ENCODE measurements at places on chromosomes 7 and 10. TPM values are rescaled to one million over a fixed set of nuclear protein-coding genes. Genes with fewer than 3 reads are reported as not detected.
A peak's percentile ranks its signal among the peaks of the same experiment; 100 is the strongest.

The MBLAC1 gene
- 1.6 TPM for total RNA-seq

The TMEM196 gene
- not detected for total RNA-seq

DNA sequence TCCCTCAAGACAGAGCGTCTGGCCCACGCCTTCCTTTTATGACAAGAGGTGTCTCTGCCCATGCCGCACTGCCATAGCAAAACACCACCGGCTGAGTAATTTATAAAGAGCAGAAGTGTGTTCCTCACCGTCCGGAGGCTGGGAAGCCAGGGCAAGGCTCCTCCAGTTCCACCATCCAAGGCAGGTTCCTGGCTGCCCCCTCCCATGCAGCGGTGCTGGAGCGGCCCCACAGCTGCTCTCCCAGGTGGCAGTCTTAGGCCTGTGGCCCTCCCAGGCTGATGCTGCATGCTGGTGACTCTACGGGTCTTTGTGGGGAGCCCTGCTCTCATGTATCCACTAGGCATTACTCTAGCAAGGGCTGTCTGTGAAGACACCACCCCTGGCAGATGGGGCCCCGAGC is 113.1 kb downstream of the TCERG1L start:
- no peak for DNase-seq

- no peak for DNase-seq
Measured at GRCh38 chr7:144534655-144535395, 131.3 kb upstream of the NOBOX start.

DNA sequence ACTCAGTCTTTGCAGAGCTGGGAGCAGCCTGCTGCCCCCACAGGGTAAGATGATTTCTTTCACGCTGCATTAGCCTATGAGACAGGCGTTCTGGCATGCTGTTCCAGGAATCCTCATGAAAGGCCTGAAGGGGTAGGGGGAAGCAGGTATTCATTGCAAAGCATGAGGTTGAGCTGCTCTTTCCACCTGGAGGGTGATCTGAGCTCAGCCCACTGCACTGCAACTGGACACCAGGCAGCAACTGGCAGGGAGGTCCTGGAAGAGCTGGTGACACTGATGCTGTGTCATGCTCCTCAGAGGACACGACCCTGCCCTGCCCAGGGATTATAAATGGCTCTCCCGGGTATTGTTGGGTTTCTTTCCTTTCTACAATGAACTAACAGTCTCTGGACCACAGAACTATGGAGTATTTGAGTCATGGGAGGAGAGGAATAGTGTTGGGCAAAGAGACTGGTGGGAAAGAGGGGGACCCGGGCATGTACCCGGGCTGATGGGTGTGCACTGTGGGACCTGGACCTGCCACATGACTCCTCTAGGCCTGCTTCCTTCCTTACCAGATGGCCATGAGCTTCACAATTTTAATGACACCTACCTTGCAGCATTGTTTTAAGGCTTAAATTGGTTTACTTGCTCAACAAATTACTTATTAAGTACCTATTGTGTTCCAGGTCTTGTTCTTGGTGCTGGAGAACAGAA is 24.3 kb downstream of the SLC25A28 start:
- no peak for DNase-seq

DNA sequence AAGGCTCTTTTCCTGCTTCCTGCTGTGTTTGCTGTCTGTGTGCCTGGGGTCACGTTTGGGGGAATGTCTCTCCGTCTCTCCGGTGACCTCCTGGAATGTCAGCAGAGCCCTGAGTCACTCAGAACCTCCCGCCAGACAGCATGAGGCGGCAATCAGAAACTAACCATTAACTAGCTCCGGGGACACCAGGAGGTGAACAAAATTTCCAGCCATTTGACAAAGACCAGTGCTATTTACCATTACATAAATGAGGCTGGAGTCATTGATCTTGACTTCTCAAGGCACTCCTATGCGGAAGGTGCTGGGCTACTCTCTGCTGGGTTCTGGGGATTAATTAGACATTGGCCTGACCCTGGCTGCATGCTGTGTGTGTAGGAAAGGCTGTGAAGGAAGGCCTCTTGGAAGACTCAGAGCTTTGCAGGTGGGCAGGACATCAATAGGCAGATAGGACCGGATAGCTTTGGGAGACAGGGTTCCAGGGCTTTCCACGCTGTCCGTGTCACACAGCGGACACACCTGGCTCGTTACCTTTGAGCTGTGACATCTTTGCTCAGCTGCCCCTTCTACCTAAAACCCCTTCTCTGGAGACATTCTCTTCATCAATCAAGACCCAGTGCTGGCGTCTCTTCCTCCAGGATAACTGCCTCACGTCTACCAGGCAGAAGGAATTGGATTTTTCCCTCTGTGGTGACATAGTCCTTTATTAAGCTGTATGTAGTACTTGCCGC is 77.0 kb downstream of the PFKFB3 start:
- DNase-seq: peak; percentile 95

DNA sequence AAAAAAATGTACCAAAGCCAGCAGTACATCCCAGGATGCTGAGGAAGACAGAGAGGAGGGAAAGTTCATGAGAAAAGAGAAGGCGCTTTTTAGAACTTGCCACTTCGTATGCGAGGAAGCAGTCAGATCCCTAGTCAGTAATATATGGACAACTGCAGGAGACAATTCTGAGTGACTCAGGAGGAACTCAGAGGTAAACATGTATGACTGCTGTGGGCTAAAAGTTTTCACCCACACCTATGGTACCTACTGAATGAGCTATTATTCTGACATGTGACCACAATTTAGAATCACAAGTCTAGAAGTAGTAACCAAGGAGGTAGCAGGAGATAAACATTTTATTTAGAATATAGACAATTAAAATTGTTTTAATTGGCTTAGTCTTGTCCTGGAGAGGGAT is 126.5 kb downstream of the ICA1 start:
- DNase-seq: no peak

GRCh38 chr7:128863433-128863989 is 855 bp downstream of the ATP6V1F start:
- DNase-seq: peak; percentile 66

DNA sequence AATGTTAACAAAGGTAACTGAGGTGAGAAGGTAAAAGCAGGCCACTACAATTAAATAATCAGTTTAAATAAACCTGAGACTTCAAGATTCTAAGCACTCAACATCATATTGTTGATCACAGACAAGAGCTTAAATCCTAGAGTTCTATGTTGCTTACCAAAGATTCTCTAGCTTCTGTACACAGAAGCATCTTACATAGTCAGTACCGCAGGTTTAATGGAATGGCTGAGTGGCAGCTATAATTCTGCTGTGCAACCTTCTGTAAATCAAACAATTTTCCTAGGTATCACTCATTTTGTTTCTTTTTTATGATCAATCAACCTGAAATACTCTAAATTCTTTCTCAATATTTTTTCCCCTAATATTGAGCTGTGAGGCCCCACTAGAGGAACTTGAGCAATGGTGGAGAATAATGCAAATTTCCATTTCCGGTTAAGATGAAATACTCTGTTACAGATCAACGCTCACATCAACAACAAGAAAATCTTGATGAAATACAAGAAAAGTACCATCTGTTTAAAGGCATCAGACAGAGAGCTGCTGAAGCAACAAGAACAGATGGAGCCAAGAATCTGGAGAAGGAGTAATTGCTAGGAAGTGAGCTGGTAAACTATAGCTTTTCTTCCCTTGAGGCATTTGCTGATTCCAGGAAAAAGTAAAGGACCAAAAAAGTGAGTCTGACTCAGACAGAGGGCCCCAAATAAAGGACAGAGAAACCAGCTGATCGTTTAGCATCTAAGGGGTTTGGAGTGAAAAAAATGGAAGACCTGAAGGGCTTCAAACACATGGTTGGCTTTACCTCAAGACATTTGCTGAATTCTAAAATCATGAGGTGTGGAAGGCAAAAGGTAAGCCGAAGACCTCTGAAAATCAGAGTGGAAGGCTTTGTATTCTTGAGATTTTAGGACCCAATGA is 22.6 kb downstream of the PNPLA8 start:
- DNase-seq: peak; percentile 68

DNA sequence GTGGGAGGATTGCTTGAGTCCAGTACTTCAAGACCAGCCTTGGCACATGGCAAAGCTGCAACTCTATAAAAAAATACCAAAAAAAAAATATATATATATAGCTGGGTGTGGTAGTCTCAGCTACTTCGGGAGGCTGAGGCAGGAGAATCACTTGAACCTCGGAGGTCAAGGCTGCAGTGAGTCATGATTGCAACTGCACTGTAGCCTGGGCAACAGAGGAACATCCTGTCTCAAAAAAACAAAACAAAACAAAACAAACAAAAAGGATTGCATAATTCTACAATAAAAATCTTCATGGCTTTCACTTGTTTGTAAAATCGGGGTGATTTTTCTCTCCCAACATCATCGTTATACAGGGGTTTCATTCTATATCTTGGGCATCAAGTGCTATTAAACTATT is 35.1 kb downstream of the GUSB start:
- peak; percentile 39 for DNase-seq

GRCh38 chr7:90404777-90405176 is 1.5 kb downstream of the CLDN12 start:
- peak; percentile 11 for DNase-seq

DNA sequence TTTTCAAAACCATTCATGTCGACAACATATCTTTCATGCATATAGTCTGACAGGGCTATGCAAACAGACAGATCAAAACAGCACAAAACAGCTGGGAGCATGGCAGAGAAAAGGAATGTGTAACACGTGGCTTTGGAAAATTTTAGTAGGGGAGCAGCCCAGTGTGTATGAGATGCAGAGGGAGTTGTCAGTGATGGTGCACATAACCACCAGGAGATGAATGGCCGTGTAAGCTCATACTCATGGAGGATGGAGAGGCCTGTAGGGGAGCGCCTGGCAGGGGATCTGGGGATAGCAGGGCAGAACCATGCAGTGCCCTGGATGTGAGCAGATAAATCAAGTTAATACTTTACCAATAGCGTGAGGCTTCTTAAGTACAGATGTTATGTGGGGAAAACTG is 45.7 kb downstream of the RHOBTB1 start:
- DNase-seq: no peak

DNA sequence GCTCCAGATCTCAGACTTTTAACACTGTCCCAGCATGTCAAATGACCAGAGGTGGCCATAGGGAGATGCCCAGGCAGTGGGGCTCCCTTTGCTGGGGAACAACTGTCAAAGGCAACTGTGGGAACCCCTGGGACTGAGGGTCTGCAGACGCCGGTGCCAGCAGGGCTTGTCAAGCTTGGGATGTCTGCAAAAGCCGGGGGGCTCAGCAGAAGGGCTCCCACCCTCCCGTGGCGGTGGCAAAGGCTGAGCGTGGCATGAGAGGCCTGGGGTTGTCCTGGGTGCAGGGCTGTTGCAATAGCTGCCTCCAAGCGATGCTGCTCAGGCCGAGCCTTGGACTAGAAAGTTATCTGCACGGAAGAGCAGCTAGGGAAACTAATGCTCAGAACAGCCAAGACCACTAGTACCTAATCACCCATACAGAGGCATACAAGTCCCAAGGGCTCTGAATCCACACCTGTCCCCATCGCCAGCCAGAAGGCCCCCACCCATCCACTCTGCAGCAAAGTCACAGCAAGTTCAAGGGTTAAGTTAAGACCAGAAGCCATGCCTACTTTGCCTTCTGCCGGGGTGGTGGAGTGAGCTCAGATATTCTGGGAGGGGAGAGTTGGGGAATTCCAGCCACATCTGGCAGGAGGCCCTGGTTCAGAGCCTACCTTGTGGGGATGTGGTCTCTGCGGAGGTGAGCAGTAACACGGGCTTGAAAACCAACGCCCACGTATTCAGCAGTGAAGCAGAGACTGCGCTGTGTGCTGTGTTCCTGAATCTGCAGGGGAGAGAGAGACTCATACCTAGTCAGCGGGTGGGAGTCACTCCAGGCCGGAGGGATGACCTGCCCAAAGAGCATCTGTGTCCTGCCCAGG is 4.6 kb downstream of the SH2B2 start:
- no peak for DNase-seq

DNA sequence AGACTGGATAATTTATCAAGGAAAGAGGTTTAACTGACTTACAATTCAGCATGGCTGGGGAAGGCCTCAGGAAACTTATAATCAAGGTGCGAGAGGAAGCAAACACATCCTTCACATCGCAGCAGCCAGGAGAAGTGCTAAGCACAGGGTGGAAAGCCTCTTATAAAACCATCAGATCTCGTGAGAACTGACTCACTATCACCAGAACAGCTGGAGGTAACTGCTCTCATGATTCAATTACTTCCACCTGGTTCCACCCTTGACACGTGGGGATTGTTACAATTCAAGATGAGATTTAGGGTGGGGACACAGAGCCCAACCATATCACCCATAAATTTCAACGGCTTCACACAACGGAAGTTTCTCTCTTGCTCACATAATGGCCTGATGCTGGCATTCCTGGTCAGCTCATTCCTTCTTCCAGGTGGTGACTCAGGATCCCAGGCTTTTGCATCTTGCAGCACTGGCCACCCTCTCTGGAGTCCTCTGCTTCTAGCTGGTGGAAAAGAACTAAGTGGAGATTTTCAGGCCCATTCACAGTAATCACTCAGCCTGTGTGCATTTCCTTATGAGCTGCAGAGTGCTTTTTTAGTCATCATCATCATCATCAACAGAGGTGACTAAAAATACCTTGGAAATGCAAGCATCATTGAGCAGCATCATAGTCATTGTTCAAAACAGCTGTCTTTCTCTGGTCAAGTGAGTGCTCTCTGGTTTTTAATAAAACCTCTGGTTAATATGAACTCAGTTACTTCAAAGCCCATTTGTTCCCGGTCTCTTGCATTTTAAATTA is 308.1 kb downstream of the SFMBT2 start:
- no peak for DNase-seq

DNA sequence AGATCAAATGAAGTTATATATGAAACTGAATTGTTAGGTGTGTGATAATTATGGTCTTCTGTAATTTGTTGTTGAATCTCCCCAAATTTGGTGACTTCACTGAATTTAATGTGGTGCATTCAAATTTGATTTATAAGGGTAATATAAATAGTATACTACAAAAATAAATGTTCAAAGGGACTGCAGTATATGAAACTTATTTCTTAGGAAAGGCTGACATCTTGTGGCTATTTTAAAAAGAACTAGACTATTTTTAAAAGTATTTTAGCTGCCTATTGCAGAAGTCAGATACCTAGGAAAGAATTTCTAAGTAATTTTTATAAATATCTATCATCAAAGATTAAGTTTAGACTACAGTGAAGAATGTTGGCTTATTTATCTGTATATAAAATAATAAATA is 36.6 kb downstream of the ATRNL1 start:
- peak; percentile 12 for DNase-seq

DNA sequence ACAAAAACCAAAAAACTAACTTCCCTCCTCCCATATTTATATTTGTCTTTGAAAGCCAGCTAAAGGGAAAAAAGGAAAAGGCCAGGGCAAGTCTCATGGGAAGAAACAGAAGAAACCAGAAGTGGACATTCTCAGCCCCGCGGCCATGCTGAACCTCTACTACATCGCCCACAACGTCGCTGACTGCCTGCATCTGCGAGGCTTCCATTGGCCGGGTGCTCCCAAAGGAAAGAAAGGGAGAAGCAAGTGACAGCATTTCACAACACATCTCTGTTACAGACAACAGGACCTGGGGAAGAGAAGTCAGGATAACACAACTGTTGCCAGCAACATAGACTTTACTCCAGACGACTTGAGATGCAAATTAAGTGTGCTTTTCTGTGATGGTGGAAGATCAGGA is 9.9 kb downstream of the SMKR1 start:
- no peak for DNase-seq
